ENCODE measurements at places on chromosomes 12 and 14. TPM values are rescaled to one million over a fixed set of nuclear protein-coding genes. Genes with fewer than 3 reads are reported as not detected.

CIDEB gene
- 33.7 TPM for total RNA-seq

DBX2 gene
- total RNA-seq, result not detected

PMCH gene
- total RNA-seq, result not detected

KRT71 gene
- not detected for total RNA-seq

GRCh38 chr12:64042911-64043310, 179.2 kb downstream of the KICS2 start:
- DNase-seq, result no peak
- peaks cover 5% of the 10 kb centered on the region for H3K27me3 ChIP-seq
- H3K27ac ChIP-seq, result no peak overlapping the region
- H3K4me1 ChIP-seq, result no peaks in the 10 kb centered on the region
- H3K4me3 ChIP-seq, result no peak overlapping the region

DNA sequence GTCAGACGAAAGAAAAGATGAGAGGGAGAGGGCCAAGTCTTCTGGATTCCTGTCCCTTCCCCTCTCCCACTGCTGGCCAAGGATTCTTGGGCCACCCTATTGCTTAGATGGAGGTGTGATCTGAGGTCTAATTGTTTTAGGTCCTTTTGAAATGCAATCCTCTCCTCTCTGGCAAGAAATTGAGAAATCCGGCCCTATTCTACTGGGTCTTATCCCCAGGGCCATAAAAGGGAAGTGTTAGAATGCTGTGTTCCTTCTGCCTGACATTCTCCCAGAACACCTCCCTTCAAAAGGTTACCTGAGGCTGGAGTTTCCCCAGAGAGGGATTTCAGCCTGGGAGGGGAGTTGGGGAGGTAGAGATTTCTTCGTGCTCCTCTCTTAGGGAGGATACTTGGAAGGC, 4.4 kb downstream of the WNT5B start:
- H3K4me1 ChIP-seq, result peaks cover 8% of the 10 kb centered on the region
- H3K4me3 ChIP-seq, result no peak overlapping the region
- no peak overlapping the region for H3K27ac ChIP-seq
- no peak for DNase-seq
- H3K27me3 ChIP-seq, result peaks cover 66% of the 10 kb centered on the region

GRCh38 chr14:29569194-29569593, 358.5 kb downstream of the PRKD1 start:
- H3K27ac ChIP-seq, result no peak overlapping the region
- no peaks in the 10 kb centered on the region for H3K27me3 ChIP-seq
- DNase-seq, result no peak
- no peak overlapping the region for H3K4me3 ChIP-seq
- H3K4me1 ChIP-seq, result no peaks in the 10 kb centered on the region

DNA sequence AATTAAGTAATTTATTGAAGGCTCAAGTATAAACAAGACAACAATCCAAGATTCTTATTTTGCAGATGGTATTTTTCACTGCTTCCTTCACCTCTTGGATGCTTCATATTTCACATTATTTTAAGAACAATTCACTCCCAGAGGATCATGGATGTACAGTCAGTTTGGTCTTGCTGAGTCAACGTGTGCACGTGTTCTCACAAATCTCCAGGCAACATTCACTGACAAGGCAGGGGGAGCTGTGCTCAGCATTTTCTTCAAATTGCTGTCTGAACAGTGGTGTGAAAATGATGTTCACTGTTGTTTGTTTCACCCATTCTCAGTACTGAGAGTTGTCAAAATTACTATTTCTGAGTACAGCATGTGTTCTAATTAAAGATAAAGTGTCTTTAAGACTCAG, 118.3 kb upstream of the SLC38A4 start:
- peaks cover 2% of the 10 kb centered on the region for H3K27me3 ChIP-seq
- H3K4me1 ChIP-seq, result peaks cover 2% of the 10 kb centered on the region
- no peaks in the 10 kb centered on the region for H3K36me3 ChIP-seq
- H3K4me3 ChIP-seq, result no peak overlapping the region
- DNase-seq, result no peak

DNA sequence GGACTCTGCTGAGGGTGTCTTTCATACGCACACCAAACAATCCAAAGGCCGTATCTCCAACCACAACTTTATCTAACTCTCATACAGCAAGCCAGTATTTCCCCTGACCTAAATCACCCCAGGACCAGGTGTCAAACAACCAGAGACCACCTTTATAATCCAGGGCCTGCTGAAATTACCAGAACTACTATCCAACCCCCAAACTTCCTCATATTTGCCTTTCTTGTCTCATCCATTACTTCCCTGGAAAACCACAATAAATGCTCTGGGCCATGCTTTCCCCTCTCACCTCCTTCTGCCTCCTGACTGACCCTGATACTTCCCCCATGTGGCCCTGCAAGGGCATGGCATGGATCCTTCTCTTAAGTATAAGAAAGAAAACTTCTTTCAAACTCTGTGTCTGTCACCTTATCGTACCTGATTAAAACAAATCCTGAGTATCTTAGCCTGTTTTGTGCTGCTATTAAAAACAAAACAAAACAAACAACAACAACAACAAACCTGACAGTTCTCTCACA, 44.7 kb upstream of the CRACR2A start:
- no peak for DNase-seq
- H3K27ac ChIP-seq, result no peak overlapping the region
- H3K36me3 ChIP-seq, result peaks cover 7% of the 10 kb centered on the region
- H3K4me3 ChIP-seq, result no peak overlapping the region

DNA sequence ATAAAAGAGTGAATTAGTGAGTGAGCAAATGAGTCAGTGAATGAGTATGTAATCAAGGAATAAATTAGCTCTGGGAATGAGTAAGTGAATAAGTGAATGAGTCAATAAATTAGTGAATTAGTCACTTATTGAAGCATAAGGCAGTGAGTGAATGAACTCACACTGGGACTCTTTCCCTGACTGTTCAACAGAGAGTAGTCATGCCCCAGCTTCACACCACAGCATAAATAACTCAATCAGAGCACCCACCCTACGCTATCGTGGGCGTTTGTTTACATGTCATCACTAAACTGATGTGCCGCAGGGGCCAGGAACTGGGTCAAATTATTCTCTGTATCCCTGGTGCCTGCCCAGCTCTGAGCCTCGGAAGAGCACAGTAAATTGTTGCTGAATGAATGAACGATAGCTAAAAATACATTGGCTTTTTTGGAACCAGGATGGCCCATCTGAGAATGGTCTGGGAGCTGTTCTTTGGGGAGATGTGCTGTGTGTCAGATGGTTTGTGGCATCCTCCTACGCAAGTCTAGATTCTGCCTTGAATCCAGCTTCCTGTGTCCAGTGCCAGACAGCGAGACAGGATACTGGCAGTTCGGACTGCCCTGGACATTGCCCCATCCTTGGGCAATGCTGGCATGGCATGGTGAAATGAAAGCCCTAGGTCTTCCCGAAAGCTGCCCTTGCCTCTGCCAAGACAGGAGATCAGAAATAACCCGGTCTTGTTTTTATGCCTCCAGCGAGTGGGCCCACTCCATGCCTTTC, 98.0 kb upstream of the RTL1 start:
- H3K27me3 ChIP-seq, result peaks cover 18% of the 10 kb centered on the region
- H3K4me3 ChIP-seq, result no peak overlapping the region
- no peak for DNase-seq
- H3K36me3 ChIP-seq, result no peaks in the 10 kb centered on the region
- H3K27ac ChIP-seq, result no peak overlapping the region
- peaks cover 11% of the 10 kb centered on the region for H3K4me1 ChIP-seq

DNA sequence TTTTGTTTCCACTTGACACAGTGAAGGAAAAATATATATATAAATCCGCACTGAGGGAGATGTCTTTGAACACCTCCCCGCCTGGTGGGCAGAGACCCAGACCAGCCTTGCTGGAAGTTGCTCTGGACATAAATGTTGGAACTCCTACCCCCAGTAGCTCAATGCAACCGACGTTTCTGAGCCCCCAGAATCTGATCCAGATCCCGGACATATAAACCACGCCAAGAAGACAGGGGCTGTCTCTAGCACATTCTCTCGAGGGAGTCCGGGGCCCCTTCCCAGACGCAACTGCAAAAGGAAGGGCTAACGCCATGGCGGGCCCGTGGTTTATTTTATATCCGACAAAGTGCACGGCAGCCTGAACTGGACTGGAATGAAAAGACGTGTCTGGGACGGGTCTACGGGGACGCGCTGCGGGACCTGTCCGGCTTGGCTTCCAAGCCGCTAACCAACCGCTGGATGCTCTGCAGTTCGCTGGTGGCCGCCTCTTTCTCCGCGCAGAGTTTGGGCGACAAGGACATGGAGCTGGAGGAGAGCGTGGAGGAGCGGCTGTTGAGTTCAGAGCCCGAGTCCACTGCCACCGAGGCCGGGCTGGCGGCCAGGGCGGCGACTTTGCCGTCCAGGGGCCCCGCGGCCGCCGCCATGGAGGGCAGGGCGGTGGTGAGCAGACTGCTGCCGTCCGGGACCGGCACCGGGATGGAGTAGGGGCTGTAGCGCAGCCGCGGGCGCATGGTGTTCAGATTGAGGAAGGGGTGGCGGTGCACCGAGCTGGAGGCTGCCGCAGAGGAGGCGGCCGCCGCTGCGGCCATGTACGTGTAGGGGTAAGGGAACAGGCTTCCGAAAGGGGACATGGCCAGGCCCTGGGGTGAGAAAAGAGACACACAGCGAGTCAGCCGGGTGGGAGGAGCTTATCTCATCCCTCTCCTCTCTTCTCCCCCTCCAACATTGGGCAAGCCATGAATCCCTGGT, 12.2 kb downstream of the TBX3 start:
- DNase-seq, result no peak
- no peaks in the 10 kb centered on the region for H3K36me3 ChIP-seq
- no peak overlapping the region for H3K4me3 ChIP-seq
- H3K27ac ChIP-seq, result no peak overlapping the region
- peaks cover 72% of the 10 kb centered on the region for H3K27me3 ChIP-seq

DNA sequence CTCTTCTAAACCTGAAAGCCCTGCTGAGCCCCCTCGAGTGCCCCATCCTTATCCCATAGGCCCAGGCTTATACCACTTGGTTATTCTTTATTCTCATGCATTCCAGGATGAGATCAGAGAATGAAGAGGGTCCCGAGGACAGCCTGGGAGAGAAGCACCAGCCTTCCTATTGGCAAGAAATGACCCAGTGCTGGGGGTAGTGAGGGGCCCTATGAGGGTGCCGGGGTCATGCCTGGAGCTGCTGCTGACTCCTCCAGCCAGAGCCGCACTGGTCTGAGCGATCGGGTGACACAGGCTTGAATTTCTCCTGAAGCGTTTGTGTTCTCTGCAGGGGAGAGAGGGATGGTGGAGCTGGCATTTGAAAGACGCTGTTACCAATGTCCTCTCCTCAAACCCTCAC, 18.1 kb downstream of the MORN3 start:
- no peak overlapping the region for H3K4me3 ChIP-seq
- peaks cover 23% of the 10 kb centered on the region for H3K36me3 ChIP-seq
- DNase-seq, result no peak
- H3K27me3 ChIP-seq, result no peaks in the 10 kb centered on the region
- H3K4me1 ChIP-seq, result peaks cover 31% of the 10 kb centered on the region

DNA sequence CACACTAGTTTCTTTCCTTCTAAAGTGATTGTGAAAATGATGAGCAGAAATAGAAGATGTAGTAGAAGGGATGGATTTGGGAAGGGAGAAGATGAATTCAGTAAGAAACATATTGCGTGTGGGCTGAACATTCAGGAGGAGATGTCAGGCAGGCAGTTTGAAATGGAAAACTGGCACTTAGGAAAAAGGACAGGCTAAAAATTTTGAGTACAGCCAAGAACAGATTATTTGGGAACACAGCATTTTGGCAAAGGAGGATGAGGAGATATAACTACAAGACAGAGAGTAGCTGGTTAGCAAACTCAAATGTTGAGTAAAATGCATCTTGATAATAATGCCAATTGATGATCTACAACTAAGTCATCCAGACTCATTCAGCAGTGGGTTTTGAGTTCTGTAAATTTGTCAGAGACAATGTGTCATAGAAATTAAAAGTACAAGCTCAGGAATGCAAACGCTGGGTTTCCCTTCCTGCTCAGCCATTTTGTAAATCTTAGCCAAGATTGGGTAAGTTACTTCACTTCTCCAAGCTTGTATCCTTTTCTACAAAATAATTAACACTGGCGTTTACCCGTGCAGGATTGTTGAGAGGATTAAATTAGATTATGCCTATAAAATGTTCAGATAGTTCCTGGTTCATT, 255.0 kb downstream of the NAV3 start:
- no peaks in the 10 kb centered on the region for H3K36me3 ChIP-seq
- no peak for DNase-seq
- no peaks in the 10 kb centered on the region for H3K27me3 ChIP-seq

- no peak for DNase-seq
- no peak overlapping the region for H3K27ac ChIP-seq
- H3K36me3 ChIP-seq, result no peaks in the 10 kb centered on the region
Observed at GRCh38 chr12:127860536-127860935, 406.4 kb upstream of the TMEM132C start.

GRCh38 chr14:103735439-103735814, 19.8 kb downstream of the ZFYVE21 start:
- no peak for DNase-seq
- no peaks in the 10 kb centered on the region for H3K4me1 ChIP-seq
- H3K36me3 ChIP-seq, result no peaks in the 10 kb centered on the region
- no peaks in the 10 kb centered on the region for H3K27me3 ChIP-seq
- H3K4me3 ChIP-seq, result no peak overlapping the region

DNA sequence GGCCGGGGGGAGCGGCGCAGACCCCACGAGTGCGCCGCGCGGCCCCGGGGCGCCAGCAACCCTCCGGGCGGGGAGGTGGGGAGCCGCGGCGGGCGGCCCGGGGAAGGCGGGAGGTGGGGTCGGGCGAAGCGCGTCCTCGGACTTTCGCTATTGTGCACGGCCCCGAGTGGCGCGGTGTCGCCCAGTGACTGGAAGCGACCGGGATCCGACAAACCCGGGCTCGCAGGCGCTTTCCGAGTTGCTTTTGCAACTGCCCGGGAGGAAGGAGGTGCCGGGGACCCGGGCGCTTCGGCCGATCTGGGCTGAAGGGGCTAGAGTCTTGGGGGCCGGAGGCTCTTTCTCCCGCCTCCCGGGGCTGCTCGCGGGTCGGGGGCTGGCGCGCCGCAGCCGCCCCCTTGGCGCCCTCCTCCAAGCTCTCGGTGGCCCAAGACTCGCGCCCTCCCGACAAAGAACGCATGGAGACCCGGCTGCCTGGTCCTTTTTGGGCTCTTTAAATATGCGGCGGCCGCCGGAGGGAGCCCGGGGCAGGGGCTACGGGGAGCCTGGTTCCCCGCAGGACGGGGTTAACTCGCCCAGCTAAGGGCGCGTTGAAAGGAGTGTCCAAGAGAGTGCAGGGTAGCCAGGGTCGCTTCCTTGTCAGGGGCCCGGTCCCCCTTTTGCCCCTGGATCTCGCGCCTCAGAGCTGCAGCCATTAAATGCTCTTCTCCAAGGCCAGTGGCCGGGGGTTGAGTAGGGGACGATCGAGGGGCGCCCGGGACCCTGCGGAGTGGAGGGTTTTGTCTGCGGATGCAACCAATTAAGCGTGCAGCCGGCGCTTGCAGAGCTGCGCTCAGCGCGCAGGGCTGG, 1.4 kb downstream of the HMGA2 start:
- peak; percentile 36 for DNase-seq
- H3K27me3 ChIP-seq, result peaks cover 75% of the 10 kb centered on the region
- peaks cover 14% of the 10 kb centered on the region for H3K4me1 ChIP-seq
- no peak overlapping the region for H3K27ac ChIP-seq

Data from activated naive CD8-positive, alpha-beta T cell treated with anti-CD3 and anti-CD28 coated beads, Interleukin-2, amount 10 ng/mL, durations not matched to agents 7 days and 5 days (primary cell).